ENCODE measurements at places on chromosomes 6 and 20.

GRCh38 chr20:25453035-25453810 is 45.8 kb downstream of the GINS1 start:
- DNase-seq = no peak

GRCh38 chr6:11025921-11026635 is 18.0 kb downstream of the ELOVL2 start:
- DNase-seq = no peak

- DNase-seq = no peak
Observed at GRCh38 chr20:17946572-17947473, 21.8 kb downstream of the SNX5 start.

- DNase-seq = no peak
Observed at GRCh38 chr20:35909176-35909575, 45.1 kb downstream of the SCAND1 start.

All from CD4-positive, alpha-beta T cell treated with Interleukin-15 for 1 hour (primary cell).